ENCODE measurements at places on chromosomes 11 and 22.

DNA sequence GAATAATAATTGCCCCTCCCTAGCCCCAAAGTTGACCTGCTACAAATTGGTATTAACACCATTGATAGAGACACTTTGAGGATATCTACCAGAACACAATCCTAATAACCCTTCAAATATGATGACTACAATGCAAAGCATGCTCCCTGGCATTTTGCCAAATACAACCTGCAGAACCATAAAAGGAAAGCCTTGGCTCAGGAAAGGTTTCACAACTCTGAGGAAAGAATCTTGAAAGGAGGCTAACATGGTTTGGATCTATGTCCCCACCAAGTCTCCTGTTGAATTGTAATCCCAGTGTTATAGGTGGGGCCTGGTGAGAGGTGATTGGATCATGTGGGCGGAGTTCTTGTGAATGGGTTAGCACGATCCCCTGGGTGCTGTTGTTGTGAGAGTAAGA, 140.4 kb upstream of the ARHGAP42 start:
- no peak for DNase-seq

DNA sequence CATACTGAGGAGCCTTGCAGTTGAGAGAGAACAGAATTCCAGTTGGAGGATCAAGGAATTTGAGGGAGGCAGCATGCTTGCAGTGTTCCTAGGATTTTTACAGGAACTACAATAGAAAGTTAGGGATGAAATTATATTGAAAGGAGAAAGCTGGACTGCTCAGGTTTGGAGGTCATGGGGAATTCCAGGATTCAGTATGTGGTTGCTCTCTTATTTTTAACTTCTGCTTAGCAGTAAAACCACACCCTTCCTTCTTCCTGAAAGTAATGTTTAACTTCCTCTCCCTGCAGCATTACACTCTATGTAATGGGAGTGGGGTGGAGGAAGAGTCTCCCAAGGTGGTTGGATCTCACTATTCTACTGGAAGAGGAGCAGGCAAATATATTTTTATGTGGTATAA, 31.3 kb downstream of the CTNND1 start:
- DNase-seq, result no peak

DNA sequence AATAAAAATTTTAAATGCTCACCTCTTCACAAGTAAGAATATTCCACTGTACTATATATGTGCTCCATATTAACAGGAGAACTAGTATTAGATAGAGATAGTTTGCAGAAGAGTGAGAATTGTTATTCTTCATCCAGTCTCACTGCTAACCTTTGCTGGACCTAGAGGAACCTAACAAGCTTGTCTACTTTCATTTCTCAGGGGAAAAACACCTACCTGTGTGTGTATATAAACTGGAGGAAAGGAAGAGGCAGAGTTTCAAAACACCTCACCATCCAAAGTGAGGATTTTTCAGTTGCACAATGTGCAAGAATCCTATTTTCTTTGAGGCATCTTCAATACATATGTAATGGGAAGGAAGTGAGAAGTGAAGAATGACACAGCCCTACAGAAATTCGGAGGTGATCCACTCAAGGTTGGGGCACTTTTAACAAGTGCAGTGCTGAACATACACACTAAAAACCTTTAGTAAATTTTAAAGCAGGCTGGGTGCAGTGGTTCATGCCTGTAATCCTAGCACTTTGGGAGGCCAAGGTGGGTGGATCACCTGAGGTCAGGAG, 52.4 kb downstream of the SYTL2 start:
- DNase-seq, result no peak

DNA sequence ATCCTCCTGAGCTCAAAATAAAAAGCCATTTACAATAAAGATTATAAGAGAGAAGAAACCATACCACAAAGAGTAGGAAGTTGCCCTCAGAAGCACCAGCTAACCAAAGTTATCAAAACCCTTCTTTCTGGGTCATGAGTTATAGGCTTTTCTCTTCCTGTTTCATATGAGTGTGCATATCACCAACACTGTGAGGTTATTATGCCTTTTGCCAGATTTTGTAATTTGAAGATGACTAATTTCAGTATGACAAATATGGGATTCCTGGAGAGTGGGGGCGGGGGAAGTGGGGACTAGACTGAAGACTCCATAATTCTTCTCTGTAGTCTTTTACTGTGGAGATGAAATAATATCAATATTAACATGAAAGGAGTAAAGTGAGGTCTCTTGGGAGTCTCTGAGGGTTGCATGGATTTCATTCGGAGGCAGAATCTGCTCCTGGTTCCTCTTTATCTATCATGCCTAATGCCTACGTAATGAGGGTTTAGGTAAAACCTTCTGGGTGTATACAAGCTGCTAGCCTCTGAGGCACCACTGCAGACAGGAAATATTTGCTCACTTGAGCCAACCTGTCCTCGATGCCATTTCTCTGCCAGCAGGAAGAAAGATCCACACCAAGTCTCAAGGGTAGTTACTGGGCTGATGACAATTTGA, 2.1 kb downstream of the LPXN start:
- peak; percentile 65 for DNase-seq

DNA sequence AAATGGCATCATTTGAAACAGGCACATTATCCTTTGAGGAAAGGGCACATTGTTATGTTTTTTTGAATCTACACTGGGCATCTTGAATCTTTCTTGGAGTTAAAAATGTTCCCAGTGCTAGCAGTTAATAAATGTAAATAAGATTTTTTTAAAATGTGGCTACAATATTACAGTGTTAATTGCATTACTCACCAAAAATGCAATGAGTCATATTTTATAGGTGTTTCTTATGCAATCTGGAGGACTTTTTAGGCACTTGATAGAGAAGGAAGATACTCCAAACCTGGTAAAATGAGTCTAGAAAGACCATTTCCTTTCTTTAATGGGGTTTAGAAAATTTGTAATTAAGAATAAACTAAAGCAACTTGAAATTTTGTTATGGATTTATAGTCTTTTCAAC, 238.0 kb downstream of the METTL15 start:
- DNase-seq, result no peak

GRCh38 chr11:133163463-133164419, 368.6 kb downstream of the OPCML start:
- DNase-seq, result peak; percentile 5

DNA sequence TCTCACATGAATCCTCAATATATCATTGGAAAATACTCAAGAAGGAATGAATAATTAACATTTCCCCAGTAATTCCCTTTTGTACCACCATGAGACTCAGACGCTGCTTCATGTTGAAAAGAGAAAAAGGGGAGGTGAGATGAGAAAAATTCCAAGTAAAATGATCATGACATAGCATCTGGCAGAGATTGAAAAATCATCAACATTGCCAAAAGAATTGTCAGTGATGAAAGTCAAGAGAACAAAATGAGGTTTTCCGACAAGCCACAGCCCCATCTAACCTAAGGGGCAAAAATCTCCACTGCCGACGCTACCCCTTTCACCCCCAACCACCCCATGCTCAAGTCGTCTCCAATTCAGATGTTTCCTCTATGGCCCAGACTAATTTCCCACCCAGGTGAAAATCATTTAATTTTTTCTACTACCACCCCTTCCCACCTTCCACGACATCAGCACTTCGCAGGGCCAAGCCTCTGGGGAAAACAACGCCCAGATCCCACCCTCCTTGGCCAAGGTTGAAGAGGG, 1.2 kb downstream of the RAB6A start:
- DNase-seq, result no peak

GRCh38 chr11:111729831-111730311, 36.3 kb downstream of the PPP2R1B start:
- no peak for DNase-seq

- no peak for DNase-seq
Observed at GRCh38 chr11:22199243-22199642, 6.4 kb downstream of the ANO5 start.

DNA sequence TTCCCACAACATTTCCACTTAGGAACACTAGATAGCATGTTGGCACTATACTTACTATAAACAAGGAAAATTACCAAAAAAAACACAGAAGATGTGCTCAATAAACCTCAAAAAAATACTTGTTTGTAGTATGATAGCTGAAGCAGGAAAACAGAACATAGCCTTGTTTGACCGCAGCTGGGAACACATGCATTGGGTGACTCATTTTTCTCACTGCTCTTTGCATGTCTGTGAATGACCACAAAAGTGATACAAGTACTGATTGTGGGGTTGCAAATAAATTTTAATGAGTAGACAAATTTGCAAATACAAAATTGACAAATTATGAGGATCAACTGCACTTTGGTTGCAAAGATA, 22.8 kb upstream of the GUCY1A2 start:
- no peak for DNase-seq

DNA sequence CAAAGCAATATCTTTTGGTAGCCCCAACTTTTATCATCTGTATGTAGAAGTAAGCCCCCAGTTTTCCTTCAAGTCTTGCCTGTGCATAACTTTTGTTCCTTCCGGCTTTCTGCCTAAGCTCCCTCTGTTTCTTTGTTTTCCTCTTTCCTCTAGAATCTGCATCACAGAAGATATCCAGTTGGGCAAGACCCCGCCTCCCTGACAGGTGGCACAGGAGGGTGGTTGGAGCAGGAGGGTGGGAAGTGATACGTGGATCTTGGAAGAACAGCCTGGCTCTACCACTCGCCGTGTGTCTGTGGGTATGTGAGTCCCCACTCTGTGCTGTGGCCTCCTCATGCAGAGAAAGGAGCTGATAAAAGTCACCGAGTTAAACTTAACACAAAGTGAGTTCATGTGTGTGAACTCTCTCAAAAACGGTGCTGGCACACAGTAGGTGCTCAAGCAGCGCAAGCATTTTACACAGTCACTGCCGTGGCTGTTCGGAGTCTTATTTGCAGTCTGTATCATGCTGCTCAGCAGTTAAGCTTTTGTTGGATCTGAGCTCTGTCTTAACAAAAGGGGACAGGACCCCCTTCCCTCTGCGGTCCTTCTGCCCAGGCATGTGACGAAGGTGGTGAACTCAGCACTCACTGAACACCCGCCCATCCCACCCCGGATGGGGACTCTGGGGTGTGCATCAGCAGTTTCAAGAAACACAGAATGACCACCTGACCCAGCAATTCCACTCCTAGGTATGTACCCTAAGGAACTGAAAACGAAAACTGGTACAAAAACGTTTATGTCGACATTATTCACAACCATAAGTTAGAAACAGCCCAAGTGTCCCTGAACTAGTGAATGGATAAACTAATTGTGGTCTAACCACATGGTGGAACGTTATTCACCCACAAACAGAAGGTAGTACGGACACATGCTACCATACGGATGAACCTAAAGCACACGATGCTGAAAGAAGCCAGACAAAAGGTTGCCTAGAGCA, 249.1 kb downstream of the CTTN start:
- DNase-seq, result no peak

GRCh38 chr11:636511-637332, at the start of gene DRD4:
TSS of gene DRD4 (plus strand) at chr11:637269. CDS start at chr11:637305, 36 bp downstream.
- DNase-seq, result no peak
